Dermis lymphatic vessel endothelial cell (primary cell): ENCODE measurements at places on chromosomes 3 and 15. TPM values are rescaled to one million over a fixed set of nuclear protein-coding genes. Genes with fewer than 3 reads are reported as not detected.

The MYEF2 gene
- total RNA-seq: 6.5 and 12.9 TPM in 2 replicates

The DUOX1 gene
- total RNA-seq: not detected in 2 replicates

The UROC1 gene
- under 0.01 TPM in 1 of 2 replicates, not detected in the other for total RNA-seq

The NR2F2 gene
- total RNA-seq: 18.1 and 35.1 TPM in 2 replicates

The SLC22A13 gene
- 0.09 and 0.11 TPM in 2 replicates for total RNA-seq
